Fibroblast of lung (primary cell): ENCODE measurements at places on chromosomes 4 and X. TPM values are rescaled to one million over a fixed set of nuclear protein-coding genes. Genes with fewer than 3 reads are reported as not detected.

DNA sequence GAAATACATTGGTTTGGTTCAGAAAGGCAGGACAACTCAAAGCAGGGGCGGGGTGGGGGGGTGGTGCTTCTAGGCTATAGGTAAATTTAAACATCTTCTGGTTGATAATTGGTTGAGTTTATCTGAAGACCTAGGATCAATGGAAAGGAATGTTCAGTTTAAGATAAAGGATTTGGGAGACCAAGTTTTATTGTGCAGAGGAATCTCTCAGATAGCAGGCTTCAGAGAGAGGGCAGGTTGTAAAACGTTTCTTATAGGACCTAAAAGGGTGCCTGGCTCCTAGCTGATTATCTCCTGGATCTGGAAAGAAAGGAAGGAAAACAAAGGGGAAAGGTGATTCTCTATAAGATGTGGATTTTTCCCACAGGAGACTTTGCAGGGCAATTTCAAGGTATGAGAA, 94.0 kb downstream of the TMEM47 start:
- H3K4me1 ChIP-seq: no peaks in the 10 kb centered on the region
- H3K36me3 ChIP-seq: no peaks in the 10 kb centered on the region
- no peak overlapping the region for H3K4me3 ChIP-seq
- H3K27ac ChIP-seq: no peak overlapping the region
- DNase-seq: no peak

The MAGEC2 gene
- 0.17 TPM in 1 of 2 replicates, not detected in the other for total RNA-seq

GRCh38 chr4:148225639-148226038, 216.6 kb downstream of the NR3C2 start:
- no peaks in the 10 kb centered on the region for H3K27me3 ChIP-seq
- H3K36me3 ChIP-seq: no peaks in the 10 kb centered on the region
- no peaks in the 10 kb centered on the region for H3K4me1 ChIP-seq
- no peak overlapping the region for H3K27ac ChIP-seq

- no peak overlapping the region for H3K27ac ChIP-seq
- peaks cover 4% of the 10 kb centered on the region for H3K4me1 ChIP-seq
- no peak for DNase-seq
Measured at GRCh38 chr4:82790060-82790660, 8.4 kb downstream of the SCD5 start.

- H3K27me3 ChIP-seq: no peaks in the 10 kb centered on the region
- no peaks in the 10 kb centered on the region for H3K36me3 ChIP-seq
- H3K4me1 ChIP-seq: no peaks in the 10 kb centered on the region
- no peak overlapping the region for H3K27ac ChIP-seq
- no peak overlapping the region for H3K4me3 ChIP-seq
Measured at GRCh38 chrX:46683048-46683447, 75.9 kb downstream of the SLC9A7 start.

DNA sequence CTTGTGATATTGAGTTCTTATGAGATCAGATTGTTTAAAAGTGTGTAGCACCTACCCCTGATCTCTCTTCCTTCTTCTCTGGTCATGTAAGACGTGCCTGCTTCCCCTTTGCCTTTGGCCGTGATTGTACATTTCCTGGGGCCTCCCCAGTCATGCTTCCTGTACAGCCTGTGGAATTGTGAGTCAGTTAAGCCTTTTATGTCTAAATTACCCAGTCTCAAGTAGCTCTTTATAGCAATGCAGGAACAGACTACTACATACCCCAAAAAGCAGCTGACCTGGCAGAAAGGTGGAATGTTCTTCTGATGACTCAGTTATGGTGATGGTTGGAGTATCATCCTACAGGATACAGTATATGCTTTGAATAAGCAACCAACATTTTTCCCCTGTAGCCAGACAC, 11.4 kb upstream of the MCUB start:
- no peaks in the 10 kb centered on the region for H3K36me3 ChIP-seq
- peak; percentile 91 for DNase-seq
- H3K27ac ChIP-seq: no peak overlapping the region
- H3K4me1 ChIP-seq: no peaks in the 10 kb centered on the region

DNA sequence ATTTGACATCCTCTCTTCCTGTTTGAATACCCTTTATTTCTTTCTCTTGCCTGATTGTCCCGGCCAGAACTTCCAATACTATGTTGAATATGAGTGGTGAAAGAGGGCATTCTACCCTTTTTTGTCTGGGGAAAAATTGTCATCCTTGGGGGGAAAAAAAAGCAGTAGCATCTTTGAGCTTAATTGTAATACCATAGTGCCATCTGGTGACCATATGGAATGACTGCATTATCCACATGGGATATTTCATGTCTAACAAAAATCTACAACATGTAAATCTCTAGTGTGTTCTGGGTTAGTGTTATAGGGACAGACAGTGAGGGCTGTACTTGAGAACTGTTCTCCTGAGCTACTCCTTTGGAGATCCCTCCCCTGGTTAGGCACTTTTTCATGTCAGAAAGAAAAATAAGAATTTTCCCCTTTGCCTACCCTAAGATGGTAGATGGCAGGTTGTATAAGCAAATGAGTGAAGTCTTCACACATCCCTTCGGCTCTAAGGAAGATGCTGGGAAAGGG, 26.0 kb downstream of the CAPN6 start:
- H3K36me3 ChIP-seq: no peaks in the 10 kb centered on the region
- no peak overlapping the region for H3K27ac ChIP-seq
- DNase-seq: peak; percentile 1
- no peaks in the 10 kb centered on the region for H3K4me1 ChIP-seq
- no peaks in the 10 kb centered on the region for H3K27me3 ChIP-seq

The GYG2 gene
- 5.4 and 10.6 TPM in 2 replicates for total RNA-seq

DNA sequence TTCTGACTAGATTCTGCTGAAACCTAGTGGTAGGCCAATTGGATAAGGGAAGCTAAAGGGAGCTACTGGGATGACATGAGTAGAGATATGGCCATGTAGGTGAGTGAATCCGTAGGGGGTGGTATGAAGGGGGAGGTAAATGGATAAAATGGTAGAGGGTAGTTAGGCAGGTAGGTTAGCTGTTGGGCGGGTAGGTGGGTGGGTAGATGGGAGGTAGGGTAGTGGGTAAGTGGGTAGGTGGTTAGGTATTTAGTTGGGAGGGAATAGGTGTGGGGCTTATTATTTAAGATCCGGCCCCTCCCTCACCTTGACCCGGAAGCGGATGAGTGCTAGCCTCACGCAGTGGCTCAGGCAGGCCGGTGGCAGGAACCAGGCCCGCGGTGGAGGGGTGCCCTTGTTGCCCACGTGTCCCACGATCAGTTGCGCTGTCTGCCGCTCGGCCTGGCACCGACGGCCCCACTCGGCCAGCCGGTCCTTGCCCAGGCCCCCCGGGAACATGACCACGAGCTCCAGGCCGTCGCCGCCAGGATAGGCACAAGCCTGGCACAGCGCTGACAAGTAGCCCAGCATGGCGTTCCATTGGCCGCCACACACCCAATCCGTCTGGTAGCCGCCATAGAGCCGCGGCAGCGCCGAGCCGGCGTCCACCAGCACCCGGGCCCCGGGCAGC, 725 bp downstream of the FAM120C start:
- peak; percentile 27 for DNase-seq
- H3K36me3 ChIP-seq: no peaks in the 10 kb centered on the region
- no peaks in the 10 kb centered on the region for H3K27me3 ChIP-seq
- H3K27ac ChIP-seq: peak overlapping the region; percentile 77

- H3K27me3 ChIP-seq: no peaks in the 10 kb centered on the region
- H3K4me1 ChIP-seq: peaks cover 5% of the 10 kb centered on the region
- DNase-seq: peak; percentile 57
- H3K27ac ChIP-seq: peak overlapping the region; percentile 4
- no peak overlapping the region for H3K4me3 ChIP-seq
- no peaks in the 10 kb centered on the region for H3K36me3 ChIP-seq
Measured at GRCh38 chrX:134676436-134676835, 18.2 kb upstream of the PLAC1 start.

- H3K4me3 ChIP-seq: no peak overlapping the region
- H3K27ac ChIP-seq: no peak overlapping the region
- no peaks in the 10 kb centered on the region for H3K36me3 ChIP-seq
- DNase-seq: no peak
- H3K27me3 ChIP-seq: no peaks in the 10 kb centered on the region
- no peaks in the 10 kb centered on the region for H3K4me1 ChIP-seq
Measured at GRCh38 chrX:149510386-149510785, 5.3 kb upstream of the IDS start.

- no peak for DNase-seq
- H3K27me3 ChIP-seq: no peaks in the 10 kb centered on the region
- H3K36me3 ChIP-seq: no peaks in the 10 kb centered on the region
Measured at GRCh38 chr4:73439445-73439844, 3.4 kb downstream of the AFP start.

GRCh38 chr4:24104158-24104565, 214.3 kb upstream of the PPARGC1A start:
- H3K4me1 ChIP-seq: peaks cover 13% of the 10 kb centered on the region
- H3K27me3 ChIP-seq: no peaks in the 10 kb centered on the region
- peak; percentile 69 for DNase-seq
- H3K4me3 ChIP-seq: no peak overlapping the region
- peak overlapping the region; percentile 39 for H3K27ac ChIP-seq
